Activated naive CD8-positive, alpha-beta T cell treated with anti-CD3 and anti-CD28 coated beads, Interleukin-2, amount 10 ng/mL, durations not matched to agents 7 days and 5 days (primary cell): ENCODE measurements at places on chromosomes 4 and X.

DNA sequence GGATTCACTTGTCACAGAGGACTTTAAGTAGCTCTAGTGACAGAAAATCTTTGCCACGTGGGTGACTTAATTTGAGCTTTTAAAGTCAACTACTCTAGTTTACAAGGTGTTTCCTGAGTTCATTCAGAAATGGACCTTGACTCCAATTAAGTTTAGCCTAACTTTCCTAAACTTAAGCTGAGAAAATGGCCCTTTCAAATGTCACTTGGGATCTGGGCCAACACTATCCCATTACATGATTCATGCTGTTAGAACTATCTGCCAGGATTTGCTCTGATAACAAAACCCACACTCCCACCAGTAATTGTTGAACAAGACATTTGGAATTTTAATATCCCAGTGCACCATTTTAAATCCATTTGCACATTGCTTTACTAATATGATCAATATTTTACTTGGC is 40.8 kb downstream of the C4orf46 start:
- H3K4me1 ChIP-seq, result no peaks in the 10 kb centered on the region
- H3K36me3 ChIP-seq, result no peaks in the 10 kb centered on the region
- DNase-seq, result no peak

GRCh38 chr4:182577411-182577810 is 334.2 kb downstream of the TENM3 start:
- H3K27ac ChIP-seq, result no peak overlapping the region
- H3K4me3 ChIP-seq, result no peak overlapping the region
- peaks cover 3% of the 10 kb centered on the region for H3K27me3 ChIP-seq
- no peaks in the 10 kb centered on the region for H3K4me1 ChIP-seq

DNA sequence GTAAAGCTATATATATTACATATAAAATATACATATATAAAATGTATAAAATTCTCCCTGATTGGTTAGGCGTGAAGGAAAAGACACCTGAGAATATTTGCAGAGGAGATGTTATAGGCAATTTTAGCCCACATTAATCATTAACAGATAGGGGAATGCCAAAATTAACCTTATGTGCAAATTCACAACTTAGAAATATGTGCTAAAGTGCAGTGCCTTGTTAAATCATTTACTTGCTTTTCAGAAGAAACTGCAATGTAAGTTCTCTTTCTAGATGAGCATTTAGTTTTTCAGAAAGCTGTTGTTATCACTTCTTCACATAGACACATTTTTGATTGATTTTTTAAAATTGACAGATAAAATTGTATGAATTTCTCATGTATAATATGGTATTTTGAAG is 5.6 kb downstream of the TASL start:
- H3K27me3 ChIP-seq, result no peaks in the 10 kb centered on the region
- DNase-seq, result no peak
- peaks cover 14% of the 10 kb centered on the region for H3K36me3 ChIP-seq
- H3K4me3 ChIP-seq, result no peak overlapping the region

GRCh38 chrX:152735860-152736511 is 2.4 kb downstream of the MAGEA12 start:
- H3K27ac ChIP-seq, result no peak overlapping the region
- no peak overlapping the region for H3K4me3 ChIP-seq
- DNase-seq, result no peak
- peaks cover 6% of the 10 kb centered on the region for H3K27me3 ChIP-seq
